Chondrocyte (in vitro differentiated cells): ENCODE measurements at places on chromosomes 4 and X.

DNA sequence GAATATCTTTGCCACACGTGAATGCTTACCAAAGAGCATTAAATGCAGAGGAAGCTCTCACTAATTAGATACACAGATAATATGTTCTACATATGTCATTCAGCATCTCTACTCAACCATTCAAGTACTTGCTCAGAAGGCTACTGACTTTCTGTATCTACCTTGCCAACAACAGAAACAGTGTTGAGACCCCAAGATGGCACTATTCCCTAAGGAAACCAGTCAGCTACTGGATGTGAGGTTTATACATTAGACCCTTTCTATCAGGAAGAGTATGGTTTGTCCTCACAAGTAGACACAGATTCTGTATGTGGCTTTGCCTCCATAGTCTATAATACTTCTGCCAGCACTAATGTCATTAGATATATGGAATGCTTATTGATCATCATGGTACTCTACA is 443.9 kb upstream of the INTU start:
- no peak overlapping the region for H3K4me3 ChIP-seq
- peaks cover 1% of the 10 kb centered on the region for H3K36me3 ChIP-seq
- DNase-seq: no peak
- H3K27ac ChIP-seq: no peak overlapping the region
- H3K4me1 ChIP-seq: no peaks in the 10 kb centered on the region

GRCh38 chr4:140793291-140793690 is 37.1 kb upstream of the TBC1D9 start:
- H3K27me3 ChIP-seq: no peaks in the 10 kb centered on the region
- no peak overlapping the region for H3K4me3 ChIP-seq
- no peaks in the 10 kb centered on the region for H3K36me3 ChIP-seq
- H3K27ac ChIP-seq: no peak overlapping the region

- no peaks in the 10 kb centered on the region for H3K36me3 ChIP-seq
- H3K4me3 ChIP-seq: no peak overlapping the region
- no peak overlapping the region for H3K27ac ChIP-seq
- H3K4me1 ChIP-seq: no peaks in the 10 kb centered on the region
- H3K27me3 ChIP-seq: no peaks in the 10 kb centered on the region
- no peak for DNase-seq
Measured at GRCh38 chr4:75254745-75255144, 259.5 kb downstream of the RCHY1 start.

GRCh38 chr4:99190336-99190735 is 28.7 kb downstream of the ADH6 start:
- H3K27ac ChIP-seq: no peak overlapping the region
- no peaks in the 10 kb centered on the region for H3K27me3 ChIP-seq
- H3K4me1 ChIP-seq: no peaks in the 10 kb centered on the region
- no peak overlapping the region for H3K4me3 ChIP-seq

- no peaks in the 10 kb centered on the region for H3K4me1 ChIP-seq
- peaks cover 4% of the 10 kb centered on the region for H3K36me3 ChIP-seq
- no peak for DNase-seq
Measured at GRCh38 chr4:122625156-122625555, 4.3 kb upstream of the IL21 start.
